ENCODE measurements at places on chromosomes 5 and 9.

DNA sequence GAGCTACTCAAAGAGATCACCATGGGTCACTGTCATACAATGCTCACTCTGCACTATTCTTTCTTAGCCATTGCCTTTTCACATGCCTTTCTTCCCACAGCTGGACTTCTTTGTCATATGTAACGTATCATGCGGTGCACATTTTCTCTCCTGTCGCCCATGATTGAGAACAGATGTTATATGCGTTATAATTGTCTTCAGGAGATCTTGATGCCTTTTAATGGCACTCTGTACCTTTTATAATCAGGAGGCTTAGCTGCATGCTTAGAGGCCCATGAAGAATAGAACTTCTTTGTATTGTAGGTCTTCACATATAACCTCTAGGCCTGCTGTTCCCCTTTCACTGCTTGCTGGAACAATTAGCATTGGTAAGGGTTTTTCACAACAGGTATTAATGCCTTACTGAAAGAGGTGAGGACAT lies 436.1 kb downstream of the CDH10 start:
- DNase-seq: no peak

- DNase-seq: no peak
These were observed 15.4 kb downstream of the ANKRA2 start for GRCh38 chr5:73550016-73550415.

DNA sequence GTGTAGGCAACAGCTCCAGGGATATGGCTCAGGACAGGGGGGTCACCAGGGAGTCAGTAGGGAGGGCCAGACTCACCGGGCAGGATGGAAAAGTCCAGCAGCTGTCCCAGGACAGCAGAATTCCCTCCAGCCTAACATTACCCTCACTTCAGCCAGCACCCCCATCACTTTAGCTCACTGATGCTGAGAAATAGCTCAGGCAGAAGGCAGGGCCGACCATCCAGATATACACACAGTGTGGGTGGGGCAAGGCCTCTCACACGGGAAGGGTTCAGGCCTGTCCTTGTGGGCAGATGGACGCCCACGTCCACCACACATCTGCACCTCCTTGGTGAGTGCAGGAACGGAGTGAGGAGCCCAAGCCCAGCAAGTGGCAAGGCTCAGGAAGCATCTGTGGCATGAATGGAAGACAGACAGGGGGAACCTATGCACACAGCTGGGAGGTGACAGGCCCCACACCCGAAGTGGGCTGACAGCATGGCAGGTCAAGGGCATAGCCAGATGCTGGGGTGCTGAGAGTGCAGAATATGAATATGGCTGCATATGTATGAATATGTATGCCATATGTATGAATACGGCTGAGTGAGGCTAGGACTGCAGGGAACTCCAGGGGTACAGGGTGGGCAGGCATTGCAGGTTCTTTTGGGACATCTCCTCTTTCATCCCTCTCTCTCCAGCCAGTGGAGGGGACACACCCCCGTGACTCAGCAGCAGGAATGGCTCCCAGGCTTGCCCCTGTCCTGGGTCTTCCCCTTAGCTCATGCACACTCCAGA lies 17.0 kb downstream of the BICD2 start:
- DNase-seq: no peak

DNA sequence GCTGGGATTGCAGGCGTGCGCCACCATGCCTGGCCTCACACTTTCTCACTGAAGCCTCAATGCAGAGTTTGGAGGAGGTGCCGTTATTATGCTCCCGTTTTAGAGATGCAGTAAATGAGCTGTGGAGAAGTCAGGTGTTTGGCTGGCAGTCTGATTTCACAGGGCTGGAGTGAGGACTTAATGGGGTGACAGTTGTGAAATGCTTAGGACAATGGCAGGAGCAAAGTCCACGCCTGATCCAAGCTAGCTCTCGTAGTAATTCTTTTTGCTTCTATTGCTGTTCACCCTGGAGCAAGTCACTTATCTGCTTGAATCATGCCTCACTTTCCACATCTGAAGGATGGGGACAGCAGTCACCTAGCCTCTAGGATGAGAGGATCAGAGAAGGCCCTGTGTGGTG lies 21.8 kb downstream of the UNC5A start:
- no peak for DNase-seq
